ENCODE measurements at places on chromosomes 7 and 10.

GRCh38 chr7:87370660-87371180 lies 25.3 kb downstream of the CROT start:
- no peak for DNase-seq

GRCh38 chr7:40288827-40289226 lies 154.0 kb downstream of the SUGCT start:
- no peak for DNase-seq

- no peak for DNase-seq
Observed at GRCh38 chr7:27113991-27114769, 11.7 kb upstream of the HOXA2 start.

GRCh38 chr10:25288181-25288580 lies 113.4 kb downstream of the GPR158 start:
- no peak for DNase-seq

DNA sequence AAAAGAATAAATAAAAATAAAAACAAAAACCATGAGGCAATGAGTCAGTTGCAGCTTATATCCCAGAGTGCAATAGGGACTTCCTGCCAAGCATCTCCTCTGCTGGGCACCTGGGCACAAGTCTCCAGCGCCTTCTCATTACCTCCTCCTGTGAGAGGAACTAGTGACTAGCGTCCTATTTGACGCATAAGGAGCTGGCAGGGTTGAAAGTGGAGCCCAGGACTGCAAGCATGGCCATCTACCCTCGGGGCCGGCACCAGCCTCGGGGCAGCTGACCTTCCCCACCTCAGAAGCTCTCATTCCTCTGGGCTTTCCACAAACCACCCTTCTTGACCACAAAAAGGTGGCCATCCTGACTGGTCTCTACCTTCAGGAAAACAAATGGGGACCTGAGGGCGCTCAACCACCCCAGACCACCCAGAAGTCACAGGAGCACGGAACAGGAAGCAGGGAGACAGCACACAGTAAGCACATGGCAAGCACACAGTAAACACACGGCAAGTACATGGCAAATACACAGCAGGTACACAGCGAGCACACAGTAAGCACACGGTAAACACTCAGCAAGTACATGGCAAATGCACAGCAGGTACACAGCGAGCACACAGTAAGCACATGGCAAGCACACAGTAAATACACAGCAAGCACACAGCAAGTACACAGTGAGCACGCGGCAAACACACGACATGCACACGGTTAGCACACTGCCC lies 19.1 kb downstream of the CTBP2 start:
- no peak for DNase-seq

DNA sequence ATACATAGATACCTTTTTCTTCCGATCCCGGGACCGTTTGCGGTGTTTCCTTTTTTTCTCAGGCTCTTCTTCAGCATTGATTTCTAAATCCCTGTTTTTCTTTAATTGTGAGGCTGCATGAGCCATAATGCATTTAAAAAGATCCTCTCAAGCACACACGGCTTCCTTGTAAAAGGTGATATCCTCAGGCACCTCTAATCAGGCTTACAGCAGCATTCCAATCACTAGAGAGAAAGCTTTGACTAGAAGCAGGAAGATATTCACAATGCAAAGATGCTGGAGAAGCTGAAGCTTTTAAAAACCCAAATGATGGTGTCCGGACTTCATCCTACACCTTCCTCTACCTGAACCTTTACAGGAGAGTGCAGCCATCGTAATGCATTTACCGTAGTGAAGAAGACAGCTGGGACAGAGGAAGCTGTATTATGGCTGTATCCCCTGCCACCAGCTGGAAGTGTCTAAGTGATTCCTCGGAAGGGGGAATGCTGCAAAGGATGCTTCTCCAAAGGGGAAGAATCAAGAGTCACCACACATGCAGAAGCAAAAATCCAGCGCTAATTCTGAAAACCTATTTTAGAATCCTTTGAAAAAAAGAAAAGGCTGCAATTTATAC lies at the start of gene ANK3:
Gene ANK3 (minus strand): TSS at position 463 of the 613 bp plus-strand sequence. CDS start 337 bp downstream, at position 126.
- DNase-seq = no peak

DNA sequence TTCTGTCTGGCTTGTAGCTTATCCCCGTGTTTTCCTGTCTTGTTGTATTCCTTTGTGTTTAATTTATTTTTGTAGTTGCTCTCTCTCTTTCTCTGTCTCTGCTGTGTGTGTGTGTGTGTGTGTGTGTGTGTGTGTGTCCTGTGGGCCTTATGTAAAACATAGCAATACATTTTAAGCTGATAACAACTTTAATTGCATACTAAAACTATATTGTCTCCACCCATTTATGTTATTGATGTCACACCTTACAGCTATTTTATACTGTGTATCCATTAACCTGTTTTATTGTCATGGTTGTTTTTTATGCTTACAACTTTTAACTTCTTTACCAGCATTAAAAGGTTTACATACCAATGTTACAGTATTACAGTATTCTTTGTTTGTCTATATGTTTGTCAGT lies 293.6 kb downstream of the SUGCT start:
- no peak for DNase-seq

GRCh38 chr10:43407576-43408330 lies 1.2 kb downstream of the HNRNPF start:
- peak; percentile 98 for DNase-seq

DNA sequence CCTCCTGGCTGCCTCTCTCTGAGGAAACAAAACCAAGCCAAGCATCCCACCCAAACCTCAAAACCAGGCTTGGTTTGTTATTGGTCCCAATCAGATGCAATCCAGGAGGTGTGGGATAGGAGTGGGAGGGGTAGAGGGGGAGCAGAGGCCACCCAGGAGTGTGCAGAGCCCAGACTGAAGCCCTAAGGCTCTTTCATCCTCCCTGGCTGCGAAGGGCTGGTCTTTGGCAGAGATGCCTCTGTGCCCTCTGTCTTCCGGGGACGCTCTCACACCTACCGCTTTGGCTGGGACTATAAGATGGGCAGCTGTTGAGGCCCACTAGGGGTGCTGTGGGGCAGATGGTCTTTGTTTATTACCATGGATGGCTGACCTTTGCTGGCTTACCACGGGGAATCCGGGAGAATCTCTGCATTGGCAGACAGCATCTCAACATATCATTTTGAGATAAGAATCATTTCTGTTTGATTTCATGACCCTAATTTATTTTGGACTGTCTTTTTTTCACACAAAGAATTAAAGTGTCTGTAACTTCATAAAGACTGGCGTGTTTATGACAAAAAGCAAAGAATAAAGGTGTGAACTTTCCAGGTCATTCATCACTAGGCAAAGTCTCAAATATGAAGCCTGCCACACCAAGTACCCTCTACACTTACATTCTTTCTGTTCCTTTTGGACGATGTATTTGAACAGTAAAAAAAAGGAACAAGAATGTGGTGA lies 6.5 kb upstream of the DENND2A start:
- DNase-seq = peak; percentile 64

GRCh38 chr10:98586096-98586495 lies 139.4 kb upstream of the HPS1 start:
- DNase-seq = no peak

GRCh38 chr7:142500366-142500765 lies 242.5 kb upstream of the PRSS58 start:
- DNase-seq = no peak

DNA sequence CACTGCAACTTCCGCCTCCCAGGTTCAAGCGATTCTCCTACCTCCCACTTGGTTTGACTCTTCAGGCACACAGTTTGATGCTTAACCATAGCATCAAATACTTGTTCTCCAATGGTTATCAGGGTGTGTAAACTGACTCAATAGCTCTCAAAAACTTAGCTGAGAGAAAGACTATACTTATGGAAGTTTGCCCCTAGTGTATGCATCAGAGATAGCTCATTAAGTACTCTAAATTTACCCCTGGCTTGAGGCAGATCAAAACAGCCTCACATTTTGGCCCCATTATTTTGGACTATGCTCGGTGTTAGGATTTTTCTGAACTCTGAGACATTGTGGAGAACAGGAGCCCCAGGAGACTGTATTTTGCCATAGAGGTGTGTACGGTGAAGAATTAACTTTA lies 40.8 kb upstream of the SLC35B4 start:
- DNase-seq = no peak

GRCh38 chr10:47077386-47077785 lies 166.2 kb downstream of the PTPN20 start:
- no peak for DNase-seq

DNA sequence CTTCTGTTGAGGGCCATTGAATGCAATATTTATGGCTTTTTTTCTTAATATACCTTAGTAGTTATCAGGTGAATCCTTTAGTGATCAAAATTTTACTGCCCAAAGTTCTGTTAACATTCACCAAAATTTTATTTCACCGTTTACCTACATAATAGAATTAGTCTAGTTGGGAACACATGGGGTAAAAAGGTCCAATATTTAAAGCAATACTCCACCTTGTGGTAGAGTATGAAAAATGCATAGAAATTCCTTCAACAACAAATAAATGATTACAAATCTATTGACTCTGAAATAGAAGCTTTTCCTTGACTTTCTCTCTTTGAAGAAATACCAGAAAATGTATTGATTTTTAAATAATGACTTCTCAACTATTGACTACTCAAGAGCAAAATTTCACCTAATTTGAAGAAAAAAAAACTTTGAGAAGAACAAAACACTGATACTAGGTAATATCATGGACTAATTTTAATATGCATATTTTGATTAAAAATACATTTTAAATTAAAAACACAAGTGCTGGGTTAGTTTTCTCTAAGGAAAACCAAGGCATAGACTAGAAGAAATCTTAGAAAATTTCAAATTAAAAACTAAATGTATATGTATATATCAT lies 43.3 kb downstream of the POLR1F start:
- peak; percentile 42 for DNase-seq

DNA sequence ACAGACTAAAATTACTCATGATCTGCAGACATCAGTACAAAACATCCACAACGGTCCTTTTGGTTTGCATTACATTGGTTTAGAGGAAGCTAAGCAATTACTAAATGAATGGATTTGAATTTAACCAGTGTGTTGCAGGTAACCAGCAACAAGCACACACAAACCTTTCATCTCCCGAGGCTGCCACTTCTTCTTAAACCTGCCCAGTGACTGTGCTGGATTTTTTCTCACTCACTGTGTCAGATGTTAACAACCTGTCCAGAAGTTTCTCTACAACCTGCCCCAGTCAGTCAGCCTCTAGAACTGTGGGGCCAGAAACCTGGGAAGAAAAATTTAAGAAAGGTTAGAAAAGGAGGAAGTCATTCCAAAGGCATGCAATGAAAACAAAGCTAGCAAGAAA lies 2.4 kb upstream of the MEOX2 start:
- no peak for DNase-seq

DNA sequence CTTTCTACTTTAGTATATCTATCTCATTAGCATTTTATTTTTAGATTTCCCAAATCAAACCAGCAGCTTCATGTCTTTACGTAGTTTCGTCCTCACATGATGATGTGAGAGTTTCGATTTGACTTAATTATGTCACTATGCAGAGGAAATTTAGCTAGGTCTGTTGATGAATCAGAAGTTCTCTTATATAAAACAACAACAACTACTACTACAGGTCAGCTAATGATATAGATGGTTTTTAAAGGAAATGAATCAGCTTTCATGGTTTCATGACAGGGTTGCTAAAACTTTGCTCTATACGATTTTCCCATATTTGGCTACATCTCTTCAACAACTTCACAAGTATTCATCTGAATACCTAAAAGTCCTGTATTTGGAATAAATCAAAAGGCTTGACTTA lies 28.6 kb downstream of the JAZF1 start:
- peak; percentile 90 for DNase-seq

- no peak for DNase-seq
Observed at GRCh38 chr10:121211446-121211845, 360.3 kb downstream of the WDR11 start.

- no peak for DNase-seq
Observed at GRCh38 chr10:37855636-37856035, 1.8 kb downstream of the ZNF248 start.

- no peak for DNase-seq
Observed at GRCh38 chr7:134042307-134042706, 84.8 kb upstream of the LRGUK start.

- no peak for DNase-seq
Observed at GRCh38 chr7:116223588-116223987, 13.2 kb downstream of the TES start.

DNA sequence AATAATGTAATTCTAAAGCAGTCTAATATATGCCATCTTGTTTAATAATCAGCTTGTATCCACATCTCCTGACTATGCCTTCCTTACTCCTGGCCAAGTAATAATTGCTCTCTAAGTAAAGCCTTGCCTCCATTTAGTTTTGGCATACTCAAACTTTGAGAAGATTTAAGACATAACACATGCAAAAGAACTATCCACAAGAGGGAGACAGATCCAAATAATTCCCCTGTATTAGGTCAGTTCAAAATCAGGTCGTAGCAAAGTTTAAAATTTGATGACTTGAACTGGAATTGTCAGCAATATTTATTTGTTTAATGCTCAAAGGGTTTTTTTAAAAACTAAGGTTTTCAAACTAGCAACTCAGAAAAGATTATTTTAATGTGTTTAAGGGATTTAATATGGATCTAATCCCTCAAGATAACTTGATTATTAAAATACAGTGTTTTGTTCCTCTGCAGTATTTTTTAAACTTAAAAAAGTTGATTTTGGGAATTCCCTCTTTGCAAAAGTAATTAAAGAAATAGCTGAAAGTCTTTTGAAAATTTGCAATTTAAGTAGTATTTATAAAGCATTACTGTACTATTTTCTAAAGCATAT lies 95.3 kb downstream of the HDAC9 start:
- peak; percentile 50 for DNase-seq

- DNase-seq = no peak
Observed at GRCh38 chr7:125563557-125563956, 633.9 kb upstream of the POT1 start.

- DNase-seq = peak; percentile 99
Observed at GRCh38 chr7:67302113-67303039, 305.7 kb downstream of the TYW1 start.

DNA sequence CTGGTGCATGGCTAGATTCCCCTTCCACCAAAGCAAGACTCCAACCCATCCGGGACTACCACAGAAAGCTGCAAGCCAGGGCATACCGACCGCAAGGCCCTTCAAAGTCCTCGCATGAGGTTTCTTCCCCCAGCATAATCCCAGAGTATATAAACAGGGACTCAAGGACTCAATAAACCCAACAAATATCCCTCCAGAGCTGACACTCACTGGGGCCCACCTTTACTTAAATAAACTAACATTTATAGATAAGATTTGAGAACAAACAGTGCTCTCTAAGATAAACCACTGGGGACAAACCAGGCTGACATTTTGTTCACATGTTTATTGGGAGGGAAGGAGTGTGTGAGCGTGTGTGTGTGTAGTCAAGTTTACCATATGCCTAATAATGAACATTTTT lies 138.2 kb downstream of the ADAM12 start:
- no peak for DNase-seq

DNA sequence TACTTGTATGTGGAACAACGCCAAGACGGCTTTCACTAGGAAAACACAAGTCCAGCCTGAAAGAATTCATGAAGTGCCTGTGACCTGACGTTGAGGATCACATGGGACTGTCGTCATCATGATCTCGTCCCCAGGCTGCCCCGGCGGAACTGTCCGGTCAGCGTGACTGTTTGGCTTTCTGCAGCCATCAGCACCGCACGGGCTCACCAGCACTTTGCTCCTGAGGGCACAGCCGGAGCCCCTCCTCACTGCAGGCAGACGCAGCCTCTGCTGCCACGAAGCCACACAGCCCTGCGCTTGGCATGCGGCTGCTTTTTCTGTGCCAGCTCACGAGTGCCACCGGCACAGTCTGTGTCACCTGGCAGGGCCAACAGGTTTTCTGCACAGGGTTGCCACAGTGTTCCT lies 9.4 kb upstream of the GET4 start:
- DNase-seq = no peak

- DNase-seq = no peak
Observed at GRCh38 chr7:150871601-150872000, 19.3 kb downstream of the AOC1 start.
